ENCODE measurements at places on chromosomes 16 and 17. TPM values are rescaled to one million over a fixed set of nuclear protein-coding genes. Genes with fewer than 3 reads are reported as not detected.

Gene KRTAP3-2
- total RNA-seq, result not detected

Gene PROCA1
- 1.1 TPM for total RNA-seq

Gene LYZL6
- not detected for total RNA-seq

Gene USP43
- under 0.01 TPM for total RNA-seq

Gene LGALS9C
- total RNA-seq, result not detected

Gene ROGDI
- 16.9 TPM for total RNA-seq

GRCh38 chr17:79183043-79183292, 108.3 kb downstream of the ENGASE start:
- DNase-seq, result no peak

GRCh38 chr16:64051824-64052223, 1070.0 kb downstream of the CDH11 start:
- peak; percentile 14 for DNase-seq

DNA sequence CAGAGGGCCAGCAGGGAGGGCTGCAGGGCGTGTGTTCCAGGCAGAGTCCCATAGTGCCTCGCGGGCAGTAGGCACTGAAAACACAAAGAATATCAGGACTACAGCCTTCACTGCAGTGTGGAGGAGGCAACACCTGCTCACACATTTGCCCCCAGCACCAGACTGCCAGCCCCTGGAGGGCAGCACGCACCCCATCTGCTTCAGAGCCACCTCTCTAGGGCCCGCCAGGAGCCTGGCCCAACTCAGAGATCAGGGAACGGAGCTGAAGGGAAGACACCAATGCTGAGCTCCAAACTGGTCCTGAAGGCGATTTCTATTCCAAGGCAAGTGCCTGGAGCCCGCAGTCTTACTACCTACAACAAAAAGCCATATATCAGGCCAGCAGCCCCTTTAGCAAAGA, 130.3 kb downstream of the ZNF423 start:
- no peak for DNase-seq

DNA sequence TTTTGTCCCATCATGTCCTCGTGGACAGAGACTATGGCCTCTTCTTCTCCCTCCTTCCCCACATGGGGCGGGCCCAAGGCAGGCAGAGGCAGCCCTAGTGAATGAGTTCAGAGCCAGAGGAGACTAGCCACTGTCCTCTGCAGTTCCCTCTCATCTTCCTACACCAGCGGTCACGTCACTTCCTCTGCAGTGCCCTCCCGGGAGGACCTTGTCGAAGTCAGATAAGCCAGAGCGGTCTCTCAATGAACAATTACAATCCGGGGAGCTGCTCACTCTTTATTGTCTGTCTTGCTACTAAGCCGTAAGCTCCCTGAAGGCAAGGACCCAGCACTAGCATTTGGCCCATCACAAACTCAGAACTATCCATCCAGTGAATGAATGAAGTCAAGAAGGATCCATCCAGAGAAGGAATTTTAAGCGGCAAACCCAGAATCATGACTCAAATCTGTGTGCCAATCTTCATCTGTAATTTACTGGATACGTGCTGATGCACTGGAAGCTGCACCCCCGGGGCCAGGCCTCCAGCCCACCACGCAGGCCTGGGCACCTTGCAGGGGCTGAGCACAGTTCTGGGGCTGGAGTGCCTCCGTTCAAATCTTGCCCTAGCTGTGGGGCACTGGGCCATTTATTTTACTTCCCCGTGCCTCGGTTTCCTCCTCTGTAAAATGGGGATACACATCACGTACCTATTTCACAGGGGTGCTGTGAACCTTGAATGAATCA, 18.1 kb downstream of the ZNF423 start:
- no peak for DNase-seq

- DNase-seq, result no peak
These were observed 139.9 kb upstream of the CACNG3 start for GRCh38 chr16:24116046-24116776.

DNA sequence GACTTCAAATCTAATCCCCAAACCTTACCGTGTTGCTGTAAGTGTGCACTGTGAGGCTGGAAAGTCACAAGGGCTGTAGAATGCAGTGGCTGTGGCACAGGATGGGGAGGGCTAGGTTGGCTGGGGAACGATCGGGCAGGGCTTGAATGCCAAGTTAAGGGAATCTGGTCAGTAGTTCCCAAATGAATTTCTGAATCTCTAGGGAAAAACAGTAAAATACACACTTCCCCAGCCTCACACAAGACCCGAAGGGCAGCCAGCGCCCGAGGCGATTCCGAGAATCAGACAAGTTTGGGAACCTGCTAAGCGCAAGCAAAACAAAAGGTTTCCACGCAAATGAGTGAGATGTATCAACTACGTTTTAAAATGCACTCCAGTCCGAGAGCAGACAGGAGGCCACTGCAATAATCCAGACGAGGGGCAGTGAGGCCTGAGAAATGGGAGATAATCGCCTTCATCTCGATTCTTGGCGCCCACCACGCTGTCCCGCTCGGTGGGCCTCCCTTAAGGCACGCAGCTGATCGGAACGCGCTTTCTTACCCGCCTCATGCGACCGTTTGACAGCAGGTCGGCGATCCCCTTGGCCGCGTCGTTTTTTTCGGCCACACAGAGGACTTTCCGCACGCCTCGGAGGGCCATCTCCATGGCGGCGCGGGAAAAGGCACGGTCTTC, 599 bp downstream of the TOP3A start:
- peak; percentile 6 for DNase-seq

- DNase-seq, result peak; percentile 5
These were observed 100.6 kb downstream of the ENGASE start for GRCh38 chr17:79174905-79175856.

GRCh38 chr16:28898266-28898665, 20.0 kb downstream of the ATP2A1 start:
- no peak for DNase-seq
